OCI-LY7 (cell line): ENCODE measurements at places on chromosomes 4 and X.

DNA sequence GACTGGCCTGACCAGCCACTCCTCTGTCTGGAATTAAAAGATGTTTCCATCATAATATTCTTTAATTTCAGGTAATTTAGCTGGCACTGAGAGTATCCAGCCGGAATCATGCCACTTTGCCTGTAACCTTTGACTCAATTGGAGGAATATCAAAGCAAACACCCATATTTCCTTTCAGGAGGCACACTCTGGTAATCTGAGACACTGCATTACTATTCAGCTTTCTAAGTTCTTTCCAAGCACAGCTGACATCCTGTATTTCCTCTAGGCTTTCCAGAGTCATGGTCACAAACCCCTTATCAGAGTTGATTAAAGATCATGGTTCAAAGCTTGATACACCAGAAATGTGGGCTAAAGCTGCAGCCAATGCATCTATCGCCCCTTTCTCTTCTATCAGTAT, 29.3 kb downstream of the INTS12 start:
- no peak for DNase-seq

DNA sequence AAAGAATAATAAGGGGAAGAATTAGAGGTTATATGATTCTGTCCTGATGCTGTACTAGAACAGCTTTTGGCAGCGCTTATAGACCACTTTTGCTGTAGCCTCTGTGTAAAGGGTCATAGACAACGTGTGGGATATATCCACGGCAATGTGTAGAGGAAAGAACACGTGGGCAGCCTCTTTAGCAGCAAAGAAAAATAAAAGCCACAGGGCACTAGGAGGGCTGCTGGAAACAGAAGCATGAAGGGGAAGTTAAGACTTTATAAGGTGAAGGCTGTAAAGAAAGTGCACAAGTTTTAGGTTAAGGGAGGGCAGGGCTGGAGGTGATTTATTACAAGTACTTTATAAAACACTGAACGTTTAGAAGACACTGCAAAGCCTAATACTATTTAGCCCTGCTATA, 20.1 kb upstream of the PHEX start:
- no peak for DNase-seq

DNA sequence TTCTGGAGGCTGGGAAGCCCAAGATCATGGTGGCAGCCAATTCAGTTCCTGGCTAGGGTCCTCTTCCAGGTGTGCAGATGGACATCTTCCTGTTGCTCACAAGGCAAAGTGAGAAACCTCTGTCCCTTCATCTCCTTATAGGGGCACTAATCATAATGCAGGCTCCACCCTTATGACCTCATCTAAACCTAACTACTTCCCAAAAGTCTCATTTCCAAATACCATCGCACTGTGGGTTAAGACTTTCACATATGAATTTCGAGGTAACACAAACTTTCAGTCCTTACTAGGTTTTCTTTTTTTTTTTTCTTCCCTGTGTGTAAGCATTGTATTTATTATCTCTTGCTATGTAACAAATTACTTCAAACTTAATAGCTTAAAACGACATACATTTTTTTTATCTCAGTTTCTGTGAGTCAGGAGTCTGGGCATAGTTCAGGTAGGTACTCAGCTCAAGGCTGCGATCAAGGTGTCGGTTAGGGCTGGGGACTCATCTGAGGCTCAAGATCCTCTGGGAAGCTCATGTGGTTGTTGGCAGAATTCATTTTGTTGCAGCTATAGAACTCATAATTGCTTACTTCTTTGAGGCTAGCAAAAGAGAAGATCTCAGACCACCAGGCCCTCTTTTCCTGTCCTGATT, 204.7 kb upstream of the STK26 start:
- DNase-seq = no peak

- no peak for DNase-seq
Observed at GRCh38 chrX:124282580-124282979, 49.9 kb upstream of the TEX13D start.

DNA sequence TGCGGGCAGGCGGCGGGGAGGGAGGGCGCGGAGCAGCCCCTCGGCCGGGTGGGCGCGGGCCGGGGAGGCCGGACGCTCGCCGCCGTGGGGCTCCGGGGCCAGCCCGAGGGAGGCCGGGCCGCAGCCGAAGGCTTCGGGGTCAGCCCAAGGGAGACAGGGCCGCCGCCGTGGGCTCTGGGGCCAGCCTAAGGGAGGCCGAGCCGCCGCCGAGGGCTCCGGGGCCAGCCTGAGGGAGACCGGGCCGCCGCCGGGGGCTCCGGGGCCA, 251 bp downstream of the KIAA0232 start:
- DNase-seq = no peak

GRCh38 chr4:59240011-59240410, 1960.1 kb upstream of the ADGRL3 start:
- no peak for DNase-seq

DNA sequence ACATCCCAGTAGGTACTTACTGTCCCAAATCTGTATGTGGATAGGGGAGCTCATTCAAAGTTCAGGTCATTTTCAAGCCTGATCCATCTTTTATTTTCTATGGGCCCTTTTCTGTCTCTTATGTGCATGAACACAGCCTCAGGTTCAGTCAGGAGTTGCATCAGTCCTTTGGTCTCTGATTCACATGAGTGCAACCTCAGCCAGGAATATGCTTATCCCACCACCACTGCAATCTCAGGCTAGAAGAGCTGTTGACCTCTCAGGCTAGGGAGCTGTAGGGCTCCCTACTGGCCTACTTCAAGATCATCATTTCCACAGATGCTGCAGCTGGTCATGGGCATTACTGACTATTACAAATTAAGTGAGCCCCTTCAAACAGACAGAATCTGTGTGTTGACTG, 27.2 kb downstream of the AASDH start:
- DNase-seq = no peak

DNA sequence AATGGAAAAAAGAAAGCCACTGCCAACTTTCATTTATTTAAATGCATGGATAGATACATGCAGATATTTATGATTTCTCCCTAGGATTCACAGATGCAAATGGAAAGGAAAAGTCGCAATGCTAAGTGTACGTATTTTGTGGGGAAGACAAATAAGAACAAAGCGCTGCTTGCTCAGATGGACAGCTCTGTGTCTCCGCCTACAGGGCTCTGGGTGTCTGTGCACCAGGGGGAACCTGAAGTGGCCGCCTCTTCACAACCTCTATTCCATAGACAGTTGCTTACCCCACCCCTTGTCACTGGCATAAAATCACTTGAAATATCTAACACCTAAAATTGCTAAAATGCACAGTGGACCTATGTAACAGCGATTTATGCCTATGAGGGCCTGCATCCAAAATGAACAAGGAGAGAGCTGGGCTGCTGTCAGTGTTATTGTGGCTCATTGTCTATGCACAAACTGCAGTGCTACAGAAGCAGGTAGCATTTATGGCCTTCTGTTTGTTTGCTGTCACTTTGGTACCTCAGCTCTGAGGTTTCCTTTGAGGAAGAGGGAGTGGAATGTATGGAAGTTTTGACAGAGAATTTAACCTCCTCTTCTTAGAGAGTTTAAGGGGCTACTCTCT, 58.6 kb upstream of the PAGE1 start:
- DNase-seq = peak; percentile 16

- DNase-seq = no peak
Observed at GRCh38 chr4:141595531-141595930, 40.9 kb upstream of the IL15 start.

DNA sequence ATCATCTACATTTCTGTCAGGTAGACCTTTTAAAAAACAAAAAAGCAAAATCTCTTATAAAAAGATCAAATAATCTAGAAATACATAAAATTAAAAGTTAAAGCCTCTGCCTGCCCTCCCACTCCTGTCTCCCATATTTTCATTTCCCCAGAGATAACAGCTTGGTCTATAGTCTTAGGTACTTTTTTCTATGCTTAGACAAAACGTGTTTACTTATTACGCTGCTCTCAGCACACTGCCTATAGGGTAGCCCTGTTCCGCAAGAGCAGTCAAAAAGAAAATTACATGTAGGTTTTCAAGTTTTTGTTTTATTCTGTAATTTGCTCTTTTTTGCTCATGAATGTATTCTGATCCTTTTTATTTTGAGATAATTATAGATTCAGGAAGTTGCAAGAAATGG, 73.3 kb downstream of the TAF1 start:
- DNase-seq = no peak

- DNase-seq = no peak
Observed at GRCh38 chrX:57906790-57907189, 3.5 kb downstream of the ZXDA start.

DNA sequence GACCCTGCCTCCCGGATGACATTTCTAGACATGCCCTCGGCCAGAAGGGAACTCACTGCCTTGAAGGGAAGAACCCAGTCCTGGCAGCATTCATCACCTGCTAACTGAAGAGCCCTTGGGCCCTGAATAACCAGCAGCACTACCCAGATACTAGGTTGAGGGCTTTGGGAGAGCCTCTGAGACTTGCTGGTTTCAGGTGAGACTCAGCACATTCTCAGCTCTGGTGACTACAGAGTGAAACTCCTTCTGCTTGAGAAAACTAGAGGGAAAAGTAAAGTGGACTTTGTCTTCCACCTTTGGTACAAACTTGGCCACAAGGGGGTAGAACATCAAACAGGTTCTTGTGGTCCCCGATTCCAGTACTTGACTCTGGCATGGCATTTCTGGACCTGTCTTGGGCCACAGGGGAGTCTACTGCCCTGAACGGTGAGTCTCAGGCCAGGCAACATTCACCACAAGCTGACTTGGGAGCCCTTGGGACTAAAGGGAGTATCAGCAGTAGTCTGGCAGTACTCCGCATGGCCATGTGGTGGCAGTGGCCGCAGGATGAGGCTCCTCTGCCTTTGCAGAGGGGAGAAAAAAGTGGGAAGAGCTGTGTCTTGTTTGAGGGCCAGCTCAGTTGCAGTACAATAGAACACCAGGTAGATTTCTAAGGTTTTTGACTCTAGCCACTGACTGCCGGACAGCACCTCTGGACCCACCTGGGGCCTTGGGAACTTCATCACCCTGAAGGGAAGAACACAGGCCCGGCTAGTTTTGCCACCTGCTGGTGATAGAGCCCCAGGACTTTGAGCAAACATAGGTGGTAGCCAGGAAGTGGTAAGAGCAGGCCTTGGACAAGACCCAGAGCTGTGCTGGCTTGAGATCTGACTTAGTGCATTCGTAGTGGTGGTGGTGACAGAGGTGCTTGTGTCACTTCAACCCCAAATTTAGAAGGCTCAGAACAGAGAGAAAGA, 414.8 kb downstream of the OPHN1 start:
- no peak for DNase-seq
